ENCODE measurements at places on chromosomes 4 and X.
A peak's percentile ranks its signal among the peaks of the same experiment; 100 is the strongest.

- no peak for DNase-seq
These were observed 26.2 kb downstream of the CHRNA9 start for GRCh38 chr4:40361338-40361737.

- DNase-seq = no peak
These were observed 15.6 kb downstream of the XPNPEP2 start for GRCh38 chrX:129754056-129755024.

DNA sequence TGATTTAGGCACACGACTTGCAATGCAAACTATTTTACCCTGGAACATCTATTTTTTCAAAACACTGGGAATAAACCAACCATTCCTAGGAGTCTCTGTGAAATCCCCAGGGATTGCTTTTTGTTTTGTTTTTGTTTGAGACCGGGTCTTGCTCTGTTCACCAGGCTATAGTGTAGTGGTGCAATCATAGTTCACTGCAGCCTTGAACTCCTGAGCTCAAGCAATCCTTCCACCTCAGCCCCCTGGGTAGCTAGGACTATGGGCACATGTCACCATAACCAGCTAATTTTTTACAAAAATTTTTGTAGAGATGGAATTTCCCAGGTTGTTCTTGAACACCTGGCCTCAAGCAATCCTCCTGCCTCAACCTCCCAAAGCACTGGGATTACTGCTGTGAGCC, 37.8 kb downstream of the PPM1K start:
- DNase-seq = no peak

DNA sequence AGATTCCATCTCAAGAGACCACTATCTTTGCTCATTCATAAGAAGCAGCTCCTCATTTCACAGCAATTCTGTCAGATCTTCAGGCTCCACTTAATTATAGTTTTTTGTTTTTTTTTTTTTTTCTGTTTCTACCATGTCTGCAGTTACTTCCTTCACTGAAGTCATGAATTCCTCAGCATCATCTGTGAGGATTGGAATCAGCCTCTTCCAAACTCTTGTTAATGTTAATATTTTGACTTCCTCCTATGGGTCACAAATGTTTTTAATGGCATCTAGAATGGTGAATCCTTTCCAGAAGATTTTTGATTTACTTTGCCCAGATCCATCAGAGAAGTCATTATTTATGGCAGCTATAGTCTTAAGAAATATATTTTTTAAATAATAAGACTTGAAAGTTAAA, 53.1 kb downstream of the BMP2K start:
- DNase-seq = no peak

DNA sequence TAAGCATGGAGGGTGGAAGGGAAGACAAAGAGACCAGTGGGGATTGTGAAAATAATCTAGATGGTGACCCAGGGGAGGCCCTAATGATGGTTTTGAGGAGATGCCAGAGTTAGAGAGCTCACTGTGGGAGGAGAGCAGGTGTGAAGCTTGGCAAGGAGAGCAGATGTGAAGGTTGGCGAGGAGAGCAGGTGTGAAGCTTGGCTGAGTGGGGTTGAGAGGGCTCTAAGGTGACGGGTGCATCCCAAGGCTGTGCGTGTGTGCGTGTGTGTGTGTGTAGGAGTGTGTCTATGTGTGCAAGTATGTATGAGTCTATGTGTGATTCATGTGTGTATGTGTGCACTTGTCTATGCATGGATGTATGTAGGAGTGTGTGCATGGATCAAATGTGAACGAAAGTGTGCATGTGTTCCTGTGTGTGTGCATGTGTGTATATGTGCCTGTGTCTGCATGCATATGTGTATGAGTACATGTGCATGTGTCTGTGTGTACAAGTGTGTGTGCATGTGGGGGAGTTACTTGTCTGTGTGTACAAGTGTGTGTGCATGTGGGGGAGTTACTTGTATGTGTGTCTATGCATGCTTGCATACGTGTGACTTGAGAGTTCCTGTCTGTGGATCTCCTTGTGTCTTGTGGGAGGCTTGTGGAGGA, 72.0 kb downstream of the EVC start:
- no peak for DNase-seq

- DNase-seq = no peak
These were observed 37.7 kb downstream of the ANTXR2 start for GRCh38 chr4:80035336-80035735.

GRCh38 chr4:138035781-138036258, 206.3 kb downstream of the SLC7A11 start:
- DNase-seq = peak; percentile 32

GRCh38 chr4:139802931-139803330, 137.3 kb downstream of the MGST2 start:
- DNase-seq = no peak

- DNase-seq = no peak
These were observed 114.9 kb downstream of the PCDH7 start for GRCh38 chr4:30835044-30835443.

- DNase-seq = no peak
These were observed 1.3 kb downstream of the GDI1 start for GRCh38 chrX:154437971-154438893.

DNA sequence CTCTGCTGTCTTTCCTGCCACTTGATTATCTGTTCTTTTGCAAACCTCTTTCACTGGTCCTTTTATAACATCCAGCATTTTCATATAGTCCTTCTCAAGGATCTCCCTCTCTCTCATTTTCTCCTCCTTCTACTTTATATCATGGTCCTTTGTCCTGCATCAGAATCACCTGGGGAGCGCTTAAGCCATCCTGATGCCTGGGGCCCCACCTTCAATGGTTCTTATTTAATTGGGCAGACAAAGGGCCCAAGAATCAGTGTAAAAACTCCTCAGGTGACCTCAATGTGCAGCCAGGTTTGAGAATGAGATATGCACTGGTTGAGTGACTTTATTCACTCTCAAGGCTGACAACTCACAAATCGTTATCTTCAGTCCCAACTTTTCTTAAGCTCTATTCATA, 283.9 kb downstream of the UNC5C start:
- DNase-seq = no peak

DNA sequence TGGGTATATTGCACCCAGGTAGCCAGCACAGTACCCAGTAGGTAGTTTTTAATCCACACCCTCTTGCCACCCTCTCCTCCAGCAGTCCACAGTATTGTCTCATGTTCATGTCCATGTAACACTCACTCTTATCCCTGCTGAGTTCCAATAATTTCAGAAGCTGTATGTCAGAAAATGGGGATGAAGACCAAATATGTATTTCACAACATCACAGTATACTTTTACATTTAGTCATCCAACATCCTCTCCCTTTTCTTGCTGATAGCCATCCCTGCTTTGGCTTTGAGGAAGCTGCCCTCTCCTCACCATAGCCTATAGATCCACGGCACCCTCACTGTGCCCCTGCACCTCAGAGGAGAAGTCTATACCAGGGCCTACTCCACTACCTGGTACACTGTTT, 126.0 kb upstream of the LDB2 start:
- DNase-seq = no peak

- no peak for DNase-seq
These were observed 132.4 kb upstream of the TET2 start for GRCh38 chr4:105014234-105014633.

- DNase-seq = no peak
These were observed 4.3 kb downstream of the ZFX start for GRCh38 chrX:24153796-24154189.

DNA sequence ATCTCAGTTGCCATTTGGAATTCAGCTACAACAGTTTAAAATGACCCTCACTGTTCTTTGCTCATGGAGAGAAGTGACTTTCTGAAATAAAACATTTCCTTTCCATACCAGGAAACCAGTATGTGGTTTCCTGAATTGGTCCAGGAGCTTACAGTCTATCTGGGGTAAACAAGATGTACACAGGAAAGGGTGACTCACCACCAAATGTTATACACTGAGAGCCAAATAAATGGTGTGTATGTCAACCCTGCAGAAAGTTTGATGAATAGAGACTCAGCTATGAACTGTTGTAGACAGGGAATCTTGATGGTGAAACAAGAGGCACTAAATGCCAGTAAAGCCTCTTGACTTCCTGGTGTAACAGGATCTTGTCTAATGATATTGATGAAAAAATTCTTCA, 100.4 kb downstream of the HS6ST2 start:
- no peak for DNase-seq

- no peak for DNase-seq
These were observed 263.2 kb upstream of the EDA2R start for GRCh38 chrX:66902081-66902480.

DNA sequence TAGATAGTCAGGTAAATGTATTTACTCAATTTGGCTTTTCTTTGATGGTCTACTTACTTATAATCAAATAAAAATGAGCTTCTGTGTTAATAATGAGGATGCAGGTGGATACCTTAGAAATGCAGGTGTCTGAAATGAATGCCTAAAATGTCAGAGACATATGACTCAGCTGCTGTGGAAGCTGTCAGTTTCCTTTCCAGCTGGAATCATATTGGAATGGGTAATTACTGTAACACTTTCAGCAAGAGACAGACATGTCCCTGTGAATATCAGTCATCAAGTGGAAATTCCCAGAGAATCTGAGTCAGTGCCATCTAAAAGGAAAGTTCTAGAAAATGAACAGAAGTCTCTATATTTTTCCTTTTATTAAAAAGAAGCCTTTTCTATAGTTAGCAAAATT, 783.0 kb upstream of the AADAT start:
- no peak for DNase-seq

- DNase-seq = no peak
These were observed 128.5 kb downstream of the SPRY1 start for GRCh38 chr4:123524958-123525628.

GRCh38 chrX:40960041-40960440, 125.2 kb upstream of the USP9X start:
- no peak for DNase-seq

DNA sequence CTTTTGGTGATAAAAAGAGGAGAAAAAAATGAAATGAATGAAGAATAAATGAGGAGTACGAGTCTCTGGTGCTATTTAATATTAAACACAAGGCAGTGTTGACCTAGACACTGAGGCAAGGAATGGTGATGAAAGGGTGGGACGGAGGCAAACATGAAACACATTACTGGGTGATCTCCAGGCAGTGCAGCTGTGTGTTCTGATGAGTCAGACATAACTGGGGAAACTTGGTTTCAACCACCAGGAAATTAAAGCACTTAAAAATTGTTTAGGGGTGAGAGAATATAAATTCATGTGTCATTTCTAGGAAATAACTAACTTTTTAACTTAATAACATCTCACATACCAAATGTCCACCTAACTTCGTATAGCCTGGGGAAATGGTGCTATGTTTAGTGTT, 19.7 kb upstream of the CXCL6 start:
- no peak for DNase-seq

DNA sequence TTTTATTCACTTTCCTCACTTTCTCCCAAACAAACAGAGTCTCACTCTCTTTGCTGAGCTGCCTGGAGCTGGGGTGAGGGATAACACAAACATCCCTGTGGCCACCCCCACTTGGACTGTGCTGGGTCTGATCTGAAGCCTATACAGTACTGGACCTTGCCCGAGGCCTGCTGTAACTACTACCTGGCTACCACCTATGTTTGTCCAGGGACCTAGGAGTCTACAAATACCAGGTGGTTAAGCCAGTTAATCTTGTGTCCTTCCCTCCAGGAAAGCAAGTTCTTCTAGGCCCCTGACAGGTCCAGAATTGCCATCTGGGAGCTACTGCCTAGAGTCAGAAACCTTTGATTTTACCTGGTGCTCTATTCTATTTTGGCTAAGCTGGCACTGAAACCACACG, 87.3 kb downstream of the RTL3 start:
- no peak for DNase-seq

DNA sequence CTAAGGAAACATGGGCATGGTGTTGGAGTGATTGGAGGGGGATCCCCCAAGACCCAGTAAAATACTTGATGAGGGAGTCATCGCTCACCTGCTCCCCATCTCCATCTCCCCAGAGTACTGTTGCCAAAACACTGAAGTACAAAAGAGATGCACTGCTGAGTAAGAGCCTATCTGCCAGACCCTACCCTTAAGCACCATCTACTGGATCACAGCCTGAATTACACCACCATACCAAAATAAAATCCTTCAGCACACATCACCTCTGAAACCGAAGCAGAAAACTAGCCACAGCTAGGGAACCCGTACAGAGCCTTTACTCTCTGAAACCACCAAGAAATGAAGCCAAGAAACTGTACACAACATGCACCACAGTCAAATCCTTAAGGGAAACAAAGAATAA, 466.3 kb upstream of the ACTRT1 start:
- peak; percentile 5 for DNase-seq

GRCh38 chr4:142355421-142355930, 490.6 kb downstream of the INPP4B start:
- no peak for DNase-seq

- DNase-seq = no peak
These were observed 115.3 kb downstream of the HS3ST1 start for GRCh38 chr4:11313157-11313943.

DNA sequence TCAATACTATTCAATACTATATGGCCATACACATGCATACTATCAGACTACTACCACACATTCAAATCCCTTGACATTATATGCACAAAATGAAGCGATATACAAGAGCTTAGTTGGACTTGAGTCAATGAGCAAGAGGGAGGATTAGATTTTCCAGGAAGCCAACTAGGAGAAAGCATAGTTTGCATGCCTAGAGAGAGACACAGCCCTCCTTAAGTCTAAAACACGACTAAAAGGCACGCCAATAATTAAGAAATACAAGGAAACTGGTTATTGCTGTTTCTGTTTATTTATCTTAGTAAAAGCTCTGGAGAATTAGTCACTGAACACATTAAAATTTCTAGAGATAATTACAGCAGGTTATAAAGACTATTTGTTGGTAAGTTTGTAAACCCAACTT, 21.8 kb downstream of the MBNL3 start:
- DNase-seq = no peak

DNA sequence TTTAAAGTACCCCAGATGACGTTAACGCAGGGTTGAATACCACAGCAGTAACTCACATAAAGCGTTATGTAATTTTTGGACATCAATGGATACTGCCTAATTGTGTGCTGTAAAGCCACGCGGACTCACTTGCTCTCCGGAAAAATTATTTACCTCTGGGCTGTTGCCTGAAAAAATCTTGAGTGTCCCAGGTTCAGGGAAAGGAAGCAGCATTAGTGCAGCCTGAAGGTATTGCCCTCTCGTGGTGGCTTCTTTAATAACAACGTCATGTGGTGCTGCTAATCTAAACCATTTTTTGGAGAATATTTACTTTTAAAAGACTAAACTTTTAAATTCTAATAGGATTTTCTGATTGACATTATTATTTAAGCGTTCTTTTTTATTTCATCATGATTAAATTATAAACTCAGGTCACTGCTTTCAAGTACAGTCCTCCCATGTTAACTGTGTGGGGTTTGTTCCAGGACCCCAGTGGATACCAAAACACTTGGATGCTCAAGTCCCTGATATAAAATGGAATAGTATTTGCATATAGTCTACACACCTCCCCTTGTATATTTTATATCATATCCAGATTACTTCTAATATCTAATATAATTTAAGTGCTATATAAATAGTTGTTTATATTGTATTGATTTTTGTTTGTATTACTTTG, 384.8 kb downstream of the FAM133A start:
- no peak for DNase-seq
